Left renal pelvis (tissue), 4 donors: ENCODE measurements at places on chromosomes 3 and 15. TPM values are rescaled to one million over a fixed set of nuclear protein-coding genes. Genes with fewer than 3 reads are reported as not detected.

- DNase-seq, result no peak
These were observed 44.7 kb upstream of the CHRNA7 start for GRCh38 chr15:31985607-31986006.

DNA sequence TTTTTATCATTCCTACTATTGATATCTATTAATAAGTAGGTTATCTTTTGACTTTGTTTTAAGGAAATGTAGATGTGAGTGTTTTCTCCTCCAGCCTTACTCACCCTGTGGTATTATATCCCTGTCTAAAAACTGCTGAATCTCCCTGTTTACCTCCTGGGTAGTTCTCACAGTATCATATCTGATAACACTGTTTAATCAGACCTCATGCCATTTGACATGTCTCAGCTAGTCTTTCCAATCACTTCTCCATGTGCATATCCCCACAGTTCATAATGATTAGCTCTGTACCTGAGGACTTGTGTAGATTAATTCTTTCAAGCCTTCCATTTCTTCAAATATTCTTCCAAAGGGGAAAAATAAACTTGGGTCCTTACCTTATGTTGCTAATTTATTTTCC is 30.7 kb downstream of the DUOX2 start:
- no peak for DNase-seq

DNA sequence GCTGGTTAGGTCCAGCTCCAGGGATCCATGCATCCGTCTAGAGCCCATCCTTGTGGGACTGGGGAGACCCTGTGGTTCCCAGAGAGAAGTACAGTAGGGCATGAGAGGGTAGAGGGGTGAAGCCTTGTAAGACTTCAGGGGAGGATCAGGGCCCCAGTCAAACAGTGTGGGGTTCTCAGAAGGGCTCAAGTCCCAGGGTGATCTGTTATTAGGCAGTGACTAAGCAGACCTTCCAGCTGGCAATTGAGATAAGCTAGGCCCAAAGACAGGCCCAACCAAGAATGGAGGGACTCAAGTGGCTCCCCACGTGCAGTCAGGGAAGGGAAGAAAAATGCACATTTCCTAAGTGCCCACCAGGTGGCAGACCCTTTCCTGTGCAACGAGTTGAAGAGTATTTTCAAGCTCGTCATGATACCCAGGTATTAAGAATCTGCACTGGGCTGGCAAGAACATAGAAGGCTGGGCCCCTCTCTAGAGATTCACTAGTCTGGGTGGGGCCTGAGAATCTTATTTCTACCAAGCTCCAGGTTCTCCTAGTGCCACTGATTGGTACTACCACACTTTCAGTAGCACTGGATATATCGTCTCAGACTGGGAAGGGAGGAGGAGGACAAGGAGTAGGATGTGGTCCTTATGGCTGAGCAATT is 240.8 kb downstream of the NR1D2 start:
- DNase-seq, result no peak

GRCh38 chr3:102735311-102735710 is 300.5 kb downstream of the ZPLD1 start:
- DNase-seq, result no peak

- no peak for DNase-seq
These were observed 37.0 kb downstream of the GMNC start for GRCh38 chr3:190825386-190826016.

DNA sequence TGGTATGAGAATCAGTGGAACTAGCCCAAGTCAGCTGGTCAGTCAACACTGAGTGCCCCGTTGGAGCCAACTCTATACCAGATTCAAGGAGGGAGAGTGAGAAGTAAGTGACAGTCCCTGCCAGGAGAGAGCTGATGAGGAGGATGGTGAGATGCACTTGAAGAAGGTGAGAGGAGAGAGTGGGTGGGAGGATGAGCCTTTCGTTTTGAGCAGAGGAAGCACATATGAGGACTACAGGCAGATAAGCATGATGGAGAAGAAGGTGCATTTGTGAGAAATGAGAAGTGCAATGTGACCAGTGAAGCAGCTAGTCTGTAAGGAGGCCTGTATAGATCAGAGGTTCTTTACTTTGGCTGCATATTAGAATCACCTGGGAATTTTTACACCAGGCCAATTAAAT is 40.4 kb downstream of the NME9 start:
- DNase-seq, result no peak

- no peak for DNase-seq
These were observed 1.6 kb downstream of the STRA6 start for GRCh38 chr15:74200871-74201419.

GRCh38 chr15:67017311-67017710 is 48.1 kb upstream of the SMAD3 start:
- DNase-seq, result no peak

- no peak for DNase-seq
These were observed 82.8 kb downstream of the SEC22A start for GRCh38 chr3:123284399-123285010.

- DNase-seq, result no peak
These were observed 6.0 kb upstream of the ACAD9 start for GRCh38 chr3:128873244-128874022.

The DBR1 gene
- 22.7 TPM for polyA plus RNA-seq

The FEZF2 gene
- polyA plus RNA-seq, result not detected

The PSTPIP1 gene
- polyA plus RNA-seq, result 0.73 TPM

The KCNH8 gene
- polyA plus RNA-seq, result 1.2 TPM

The GPR62 gene
- polyA plus RNA-seq, result 0.32 TPM

The FYTTD1 gene
- polyA plus RNA-seq, result 104 TPM

The INKA1 gene
- 8.9 TPM for polyA plus RNA-seq
